ENCODE measurements at places on chromosomes 12 and 14. TPM values are rescaled to one million over a fixed set of nuclear protein-coding genes. Genes with fewer than 3 reads are reported as not detected.

Gene GPRC5A
- total RNA-seq = not detected

Gene CLEC4D
- total RNA-seq = not detected

Gene KLRG1
- total RNA-seq = 3.5 TPM

Gene VRTN
- not detected for total RNA-seq

Gene PRPH
- total RNA-seq = not detected

Gene CCDC175
- total RNA-seq = not detected

Data from T-helper 2 cell treated with Interferon-gamma antibody and Interleukin-4, amounts not matched to agents 100 ng/mL and 5 ng/mL, for 36 hours (primary cell).